ENCODE measurements at places on chromosomes 5 and 9.

- DNase-seq, result no peak
These were observed 121.5 kb downstream of the JMY start for GRCh38 chr5:79357398-79357797.

DNA sequence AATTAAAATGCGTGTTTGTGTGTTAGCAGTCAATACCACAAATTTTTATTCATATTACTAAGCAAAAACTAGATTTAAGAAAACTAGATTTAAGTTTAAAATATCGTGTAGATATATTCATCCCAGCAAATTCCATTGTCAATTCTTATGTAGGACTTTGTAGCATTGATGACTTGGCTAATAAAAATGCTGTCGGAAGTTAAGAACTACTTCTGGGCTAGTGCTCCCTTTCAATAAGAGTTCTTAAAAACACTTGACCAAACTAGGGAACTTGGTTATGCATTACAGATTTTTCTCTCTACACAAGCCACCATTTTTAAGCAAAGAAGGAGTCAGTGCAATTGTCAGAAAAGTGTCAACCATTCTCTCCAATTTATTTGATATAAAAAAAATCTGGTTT is 68.7 kb upstream of the RAD23B start:
- no peak for DNase-seq

GRCh38 chr5:68196876-68197275 is 18.7 kb upstream of the PIK3R1 start:
- DNase-seq, result no peak

DNA sequence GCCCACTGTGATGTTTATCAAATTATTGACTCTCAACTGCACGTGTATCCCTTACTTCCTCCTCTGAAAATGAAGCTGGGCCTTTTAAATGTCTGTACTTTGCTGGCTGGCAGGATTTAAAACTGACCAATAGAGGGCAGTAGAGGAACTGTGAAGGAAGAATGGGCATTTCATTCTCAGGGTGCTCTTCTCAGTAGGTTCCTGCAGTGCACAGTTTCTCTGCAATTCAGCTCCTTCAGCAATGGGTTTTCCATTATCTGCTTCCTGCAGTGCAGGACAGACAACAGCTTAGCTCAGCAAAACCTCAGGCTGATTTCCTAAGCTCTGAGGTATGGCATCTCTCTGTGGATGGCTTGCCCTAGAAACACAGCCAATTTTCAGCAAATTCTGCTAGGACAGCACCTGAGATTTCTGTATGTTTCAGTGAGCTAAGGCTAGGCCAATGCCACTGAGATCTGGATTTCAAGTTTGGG is 298.4 kb upstream of the PRDM9 start:
- peak; percentile 50 for DNase-seq

- DNase-seq, result no peak
These were observed 18.9 kb downstream of the RPS23 start for GRCh38 chr5:82259172-82259800.

DNA sequence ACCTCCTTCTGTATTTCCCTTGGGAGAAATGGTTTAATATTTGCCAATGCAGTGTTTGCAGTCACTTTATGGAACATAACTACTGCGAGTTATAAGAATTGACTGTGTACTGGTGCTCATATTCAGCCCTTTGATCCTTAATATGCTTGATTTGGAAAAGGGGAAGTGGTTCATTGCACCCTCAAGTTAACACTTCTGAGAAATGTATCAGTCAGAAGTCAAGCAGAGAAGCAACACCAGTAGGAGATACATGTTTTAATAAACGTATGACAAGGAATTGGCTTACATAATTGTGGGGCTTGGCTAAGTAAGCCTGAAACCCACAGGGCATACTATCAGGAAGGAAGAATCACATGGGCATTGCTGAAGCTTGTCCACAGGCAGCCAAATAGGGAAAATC is 131.0 kb upstream of the SPRY4 start:
- DNase-seq, result no peak

DNA sequence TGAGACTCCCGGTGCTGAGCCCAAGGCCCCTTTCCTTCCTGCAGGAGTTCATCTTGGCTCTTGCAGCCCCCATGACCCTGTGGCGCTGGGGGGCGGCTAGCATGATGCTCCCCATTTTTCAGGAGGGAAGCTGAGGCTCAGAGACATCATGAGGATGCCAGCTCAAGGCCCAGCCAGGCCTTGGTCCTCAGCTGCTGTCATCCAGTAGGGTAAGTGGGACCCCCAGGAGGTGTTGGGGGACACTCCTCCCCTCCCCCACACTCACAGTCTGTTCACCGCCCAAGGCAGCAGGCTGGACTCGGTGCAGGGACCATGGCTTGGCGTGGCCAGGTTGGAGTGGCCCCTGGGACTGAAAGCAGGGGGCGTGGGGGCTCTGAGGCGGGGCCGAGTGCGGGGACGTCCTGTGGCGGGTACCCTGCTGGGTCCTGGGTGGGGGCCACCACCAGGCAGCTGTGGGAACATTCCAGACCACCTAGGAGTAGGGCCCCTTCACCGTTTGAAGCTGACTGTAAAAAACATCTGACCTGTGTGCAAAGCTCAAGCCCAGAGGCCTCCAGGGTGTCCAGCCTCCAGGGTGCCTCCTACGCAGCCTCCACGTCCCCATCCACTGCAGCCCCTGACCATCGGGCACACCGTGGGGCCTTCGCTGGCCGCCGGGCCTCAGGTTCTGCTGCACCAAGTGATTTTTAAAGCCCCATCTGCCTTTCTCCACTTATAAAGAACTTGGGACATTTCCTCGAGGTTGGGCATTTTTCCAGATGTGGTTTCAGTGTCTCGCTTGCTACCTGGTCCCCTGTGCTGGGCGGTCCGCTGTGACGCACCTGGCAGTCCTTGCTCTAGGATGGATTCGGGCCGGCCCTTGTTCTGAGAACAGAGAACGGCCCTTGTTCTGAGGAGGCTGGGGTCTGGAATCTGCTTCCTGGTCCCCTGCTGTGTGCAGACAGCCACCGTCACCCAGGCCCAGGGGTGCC is 3.4 kb upstream of the NOTCH1 start:
- DNase-seq, result no peak

DNA sequence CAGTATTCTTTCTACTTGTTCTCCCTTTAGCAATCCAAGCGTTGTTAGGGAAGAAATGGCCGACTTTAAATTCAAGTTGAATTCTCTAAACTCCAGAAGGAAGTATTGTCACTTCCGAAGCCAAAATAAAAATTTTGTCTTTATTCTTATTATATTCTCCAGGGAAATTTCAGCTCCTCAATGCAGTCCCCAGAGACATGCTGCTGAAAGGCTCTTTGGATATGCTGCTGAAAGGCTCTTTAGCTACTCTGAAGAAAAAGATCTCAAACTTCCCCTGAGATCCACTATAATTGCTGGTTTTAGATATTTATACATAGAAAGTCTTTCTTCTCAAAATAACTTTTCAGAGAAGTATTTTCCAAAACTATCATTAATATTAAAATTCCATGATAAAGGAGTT is 92.3 kb upstream of the PARP8 start:
- no peak for DNase-seq
